ENCODE measurements at places on chromosomes 16 and 17.

DNA sequence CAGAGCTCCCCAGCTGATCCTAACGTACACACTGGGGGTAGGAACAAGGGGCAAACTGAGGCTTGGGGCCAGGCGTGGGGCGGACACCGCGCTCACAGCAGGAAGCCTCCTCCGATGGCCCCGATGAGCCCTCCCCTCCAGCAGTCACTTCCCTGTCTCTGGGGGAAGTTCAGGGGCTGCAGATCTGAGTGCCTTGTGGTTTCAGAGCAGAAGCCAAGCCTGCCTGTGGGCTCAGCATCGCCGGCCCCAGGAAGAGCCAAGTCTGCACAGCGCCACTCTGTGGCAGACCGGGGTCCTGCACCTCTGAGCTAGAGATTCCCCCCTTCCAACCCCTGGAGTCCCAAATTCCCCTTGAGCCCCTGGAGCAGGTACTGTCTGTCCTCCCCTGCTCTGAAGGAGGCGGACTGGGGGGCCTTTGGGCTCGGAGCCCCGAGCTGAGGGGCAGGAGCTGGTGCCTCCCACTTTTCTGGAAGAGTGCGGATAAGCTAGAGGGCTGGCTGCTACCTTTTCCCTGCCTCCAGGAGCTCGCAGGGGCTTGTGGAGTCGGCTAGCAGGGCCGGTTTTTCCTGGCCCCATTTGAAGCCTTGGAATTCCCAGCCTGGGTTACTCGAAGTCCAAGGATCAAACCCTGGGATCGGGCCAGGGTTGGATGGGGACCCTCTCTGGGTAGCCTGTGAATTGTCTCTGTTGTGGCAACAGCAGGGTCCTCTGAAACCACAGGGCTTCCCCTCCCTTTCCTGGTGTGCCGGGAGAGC, 2.9 kb downstream of the GSE1 start:
- DNase-seq = peak; percentile 59

DNA sequence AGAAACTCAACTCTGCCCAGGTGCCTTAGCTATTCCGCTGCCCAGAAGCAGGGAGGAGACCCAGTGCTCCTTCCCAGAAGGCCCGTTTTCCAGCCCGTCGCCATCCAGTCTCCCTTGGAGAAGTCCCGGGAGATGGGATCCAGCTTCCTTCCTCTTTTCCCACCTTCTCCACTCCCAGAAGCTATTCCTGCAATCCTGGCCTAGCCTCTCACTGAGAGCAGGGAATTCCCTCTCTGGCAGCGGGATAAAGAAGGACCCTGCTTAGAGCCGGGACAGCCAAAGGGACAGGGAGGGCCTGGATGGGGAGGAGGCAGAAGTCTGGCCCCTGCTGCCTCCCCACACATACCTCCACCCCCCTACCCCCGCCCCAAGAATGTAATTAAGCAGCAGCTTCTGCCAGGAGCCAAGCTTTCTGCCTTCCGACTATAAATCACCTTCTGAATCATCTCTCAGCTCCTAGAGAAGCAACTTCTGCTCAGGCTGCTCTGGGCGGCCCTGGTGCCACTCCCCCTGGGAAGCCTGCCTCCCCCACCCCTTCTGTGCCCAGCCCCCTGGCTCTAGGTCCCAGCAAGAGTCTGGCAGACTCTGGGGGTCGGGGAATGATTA, 6.4 kb downstream of the WNT3 start:
- no peak for DNase-seq

DNA sequence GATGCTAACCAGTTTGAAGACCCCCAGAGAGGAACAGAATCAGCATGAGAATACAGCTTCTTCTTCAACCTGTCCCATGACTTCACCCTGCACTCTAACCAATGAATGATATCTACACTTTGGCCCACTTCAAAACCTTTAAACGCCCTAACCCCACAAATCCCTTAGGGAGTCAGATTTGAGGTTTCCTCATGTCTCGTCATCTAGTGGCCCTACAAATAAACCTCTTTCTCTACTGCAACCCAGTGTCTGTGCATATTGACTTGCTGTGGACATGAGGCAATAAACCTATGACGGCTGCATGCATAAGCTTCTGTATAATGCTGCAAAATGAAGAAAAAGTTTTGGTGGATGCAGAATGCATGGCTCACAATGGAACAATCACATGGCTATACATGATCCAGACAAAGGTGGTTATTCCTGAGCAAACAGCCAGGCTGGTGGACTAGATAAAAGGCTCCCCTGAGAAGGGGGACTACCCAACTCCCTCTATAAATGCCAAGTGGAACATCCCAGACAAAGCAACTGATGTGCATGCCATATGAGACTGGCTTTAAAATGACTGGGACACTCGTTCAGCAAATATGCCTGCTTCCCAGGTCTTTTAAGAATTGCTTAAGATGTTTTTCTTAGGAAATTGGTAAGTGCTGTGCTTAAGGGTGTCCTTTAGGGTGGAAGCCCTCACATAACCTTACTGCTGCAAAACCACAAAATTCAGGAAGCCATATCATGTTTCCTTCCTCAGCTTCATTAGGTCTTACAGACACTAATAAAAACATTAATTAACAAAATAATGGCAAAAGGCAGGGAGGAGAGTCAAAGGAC, 12.2 kb downstream of the N4BP1 start:
- no peak for DNase-seq

DNA sequence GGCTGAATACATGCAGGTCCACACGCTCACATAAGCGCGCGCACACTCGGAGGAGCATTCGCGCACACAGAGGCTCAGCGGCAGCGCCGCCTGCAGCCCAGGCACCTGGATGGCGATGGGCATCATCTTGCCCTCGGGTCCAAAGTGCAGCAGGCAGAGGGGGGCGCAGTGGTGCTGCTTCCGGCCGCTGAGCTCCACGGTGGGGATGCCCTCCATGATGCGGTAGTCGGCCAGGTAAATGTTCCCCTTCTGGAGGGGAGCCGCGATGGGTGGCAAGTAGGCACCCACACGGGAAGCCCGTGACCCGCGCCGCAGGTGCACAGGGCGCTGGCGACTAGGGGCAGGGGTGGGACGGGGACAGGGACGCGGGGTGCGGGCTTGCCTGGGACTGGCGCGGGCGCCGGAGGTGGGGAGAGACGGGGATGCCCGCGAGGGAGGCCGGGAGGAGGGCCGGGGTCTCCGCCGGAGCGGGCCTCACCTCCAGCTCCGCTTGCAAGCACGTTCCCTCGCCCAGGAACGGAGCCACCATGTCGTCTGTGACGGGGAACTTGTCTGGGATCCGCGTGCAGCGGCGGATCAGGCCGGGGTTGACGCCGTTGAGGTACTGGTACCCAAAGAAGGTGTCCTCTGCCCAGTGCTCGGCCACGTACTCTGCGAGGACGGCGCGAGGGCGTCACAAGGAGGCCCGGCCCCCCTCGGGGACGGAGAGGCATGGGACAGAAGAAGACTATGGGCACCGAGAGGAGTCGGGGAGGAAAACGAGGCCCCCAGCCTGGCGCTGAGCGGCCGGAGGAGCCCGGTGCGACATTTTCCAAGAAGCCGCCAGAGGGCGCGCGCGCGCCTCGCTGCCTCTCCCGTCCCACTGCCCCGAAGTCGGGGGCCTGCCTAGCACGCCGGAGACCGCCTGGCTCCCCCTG, 8.0 kb downstream of the ALOX12B start:
- peak; percentile 65 for DNase-seq

DNA sequence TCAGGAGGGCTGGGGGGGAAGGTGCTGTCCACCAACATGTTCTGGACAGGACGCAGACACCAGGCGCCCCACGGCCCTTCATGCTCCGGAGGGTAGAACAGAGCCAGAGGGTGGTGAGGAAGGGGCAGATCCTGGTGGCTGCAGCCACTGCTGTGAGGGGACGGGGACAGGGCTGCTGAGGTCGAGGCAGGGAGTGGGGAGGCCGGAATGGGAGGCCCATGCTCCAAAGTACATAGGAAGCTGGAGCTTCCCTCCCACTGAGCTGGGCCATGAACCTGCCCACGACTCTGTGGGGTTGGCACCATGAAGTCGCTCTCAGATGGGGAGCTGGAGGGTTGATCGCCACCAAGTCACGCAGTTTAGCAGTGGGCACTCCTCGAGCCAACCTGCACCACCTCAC, 8.0 kb upstream of the METRNL start:
- DNase-seq = no peak

DNA sequence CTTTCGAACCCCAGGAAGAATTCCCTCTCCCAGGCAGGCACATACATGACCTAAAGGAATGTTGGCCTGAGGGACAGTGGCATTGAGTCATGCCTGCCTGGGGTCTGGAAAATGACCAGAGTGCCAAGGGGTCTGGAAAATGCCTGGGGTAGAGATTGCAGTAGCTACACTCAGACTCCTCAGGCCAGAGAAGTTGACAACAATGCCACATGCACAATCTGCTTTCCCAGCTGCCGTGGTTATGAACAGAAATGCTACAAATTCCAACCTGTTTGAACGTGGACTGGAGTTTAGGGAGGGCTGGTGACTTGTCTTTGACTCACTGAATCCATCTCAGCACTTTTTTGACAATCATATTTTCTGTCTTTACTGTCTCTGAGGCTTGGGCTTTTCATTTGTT, 250.0 kb downstream of the ABCC12 start:
- DNase-seq = no peak

DNA sequence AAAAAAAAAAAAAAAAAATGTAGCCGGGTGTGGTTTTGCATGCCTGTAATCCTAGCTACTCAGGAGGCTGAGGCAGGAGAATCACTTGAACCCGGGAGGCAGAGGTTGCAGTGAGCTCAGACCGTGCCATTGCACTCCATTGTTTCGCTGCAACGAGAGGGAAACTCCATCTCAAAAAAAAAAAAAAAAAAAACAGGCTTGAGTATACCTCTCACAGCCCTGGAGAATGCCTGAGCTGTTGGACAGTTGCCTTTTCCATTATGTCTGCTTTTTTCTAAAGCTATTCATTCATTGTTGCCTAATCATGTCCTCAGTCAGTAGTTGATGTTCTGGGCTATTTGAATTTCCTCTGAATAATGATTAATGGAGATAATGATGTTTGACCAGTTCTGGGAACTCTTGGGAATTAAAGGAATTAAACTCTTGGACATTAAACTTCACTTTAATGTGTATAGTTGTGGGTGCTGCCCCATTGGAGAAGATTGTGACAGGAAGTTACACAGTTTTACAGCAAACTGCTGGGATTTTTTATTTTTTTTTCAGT, 11.8 kb downstream of the HMOX2 start:
- DNase-seq = no peak

DNA sequence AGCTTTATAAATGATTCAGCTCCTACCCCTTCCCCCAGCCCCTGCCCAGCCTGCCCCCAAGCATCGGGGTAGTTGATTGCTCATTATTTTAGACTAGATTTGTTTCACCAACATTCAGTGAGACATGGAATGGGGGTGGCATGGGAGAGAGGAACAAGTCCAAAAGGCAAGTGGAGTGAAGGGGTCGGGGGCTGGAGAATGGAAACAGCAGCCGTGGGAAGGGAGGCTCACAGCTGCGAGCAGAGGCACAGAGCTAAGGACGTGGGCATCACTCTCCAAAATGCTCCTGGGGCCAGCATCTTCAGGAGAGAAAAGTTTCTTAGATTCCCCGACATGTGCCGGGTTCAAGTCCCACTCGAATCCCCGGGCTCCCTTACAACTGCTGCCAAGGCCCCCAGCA, 19.3 kb downstream of the PIPOX start:
- DNase-seq = no peak

GRCh38 chr16:31333686-31334649, 21.0 kb upstream of the ITGAX start:
- no peak for DNase-seq

DNA sequence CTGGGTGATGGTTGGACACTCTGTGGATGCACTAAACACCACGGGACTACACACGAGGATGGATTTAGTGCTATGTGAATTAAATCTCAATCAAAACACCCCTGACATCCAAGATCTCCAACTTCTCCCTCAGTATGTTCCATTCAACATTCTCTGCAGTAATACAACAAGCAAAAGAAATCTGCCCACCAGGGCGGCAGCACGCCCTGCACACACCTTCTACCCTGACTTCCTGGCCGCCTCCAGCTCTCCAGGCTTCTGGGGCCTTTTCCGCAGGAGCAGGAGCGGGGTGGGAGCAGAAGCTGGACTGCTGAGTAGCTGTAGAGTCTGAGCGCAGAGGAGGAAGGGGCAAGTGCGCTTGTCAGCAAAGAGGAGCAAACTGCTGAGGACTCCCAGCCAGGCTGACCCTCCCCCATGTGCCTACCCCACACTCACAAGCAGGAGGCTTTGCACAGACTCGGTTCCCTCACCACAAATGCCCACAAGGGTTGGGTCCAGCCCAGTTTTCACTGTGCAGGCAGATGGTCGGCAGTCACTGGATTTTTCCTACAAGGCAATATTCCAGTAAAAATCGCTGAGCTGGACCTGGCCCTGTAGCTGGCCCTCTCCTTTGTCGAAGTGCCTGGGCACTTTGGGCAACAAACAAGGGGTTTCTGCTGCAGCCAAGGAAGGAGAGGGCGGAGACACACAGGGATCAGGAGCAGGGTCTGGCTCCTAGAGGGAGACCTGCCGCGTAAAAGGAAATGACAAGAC, 22.8 kb downstream of the ZDHHC7 start:
- DNase-seq = no peak

- no peak for DNase-seq
Observed at GRCh38 chr17:12646761-12647422, 18.8 kb upstream of the MYOCD start.

- DNase-seq = peak; percentile 81
Observed at GRCh38 chr17:18260332-18261145, at the start of gene MIEF2. MIEF2 (plus strand) TSS chr17:18260662; CDS start chr17:18262721, 2,059 bp downstream.

- DNase-seq = peak; percentile 40
Observed at GRCh38 chr16:29007730-29008593, 23.1 kb downstream of the LAT start.

DNA sequence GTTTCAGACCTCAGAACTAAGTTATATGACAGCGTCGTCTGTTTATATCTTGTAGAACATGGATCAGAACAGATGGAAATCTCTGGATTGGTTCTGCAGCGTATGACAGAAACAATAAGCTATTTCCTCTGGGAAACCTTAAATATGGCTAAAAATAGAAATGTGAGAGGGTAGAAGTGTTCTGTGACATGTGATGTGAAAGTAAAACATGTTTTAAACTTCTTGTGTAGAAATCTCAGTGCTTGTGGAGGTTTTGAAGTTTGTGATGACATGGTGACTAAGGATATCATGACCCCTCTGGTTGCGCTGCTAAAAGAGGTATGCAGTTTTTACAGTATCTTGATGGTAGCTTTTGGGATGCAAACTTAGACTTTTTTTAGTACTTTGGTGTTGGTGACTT, 2.8 kb downstream of the HEATR3 start:
- no peak for DNase-seq

GRCh38 chr17:44112284-44113280, 10.9 kb downstream of the HDAC5 start:
- DNase-seq = no peak

All from stimulated activated CD8-positive, alpha-beta memory T cell treated with anti-CD3 and anti-CD28 coated beads, Interleukin-2, amount 100 ng/mL, for 1 hour (primary cell).